Tibial nerve (tissue), 4 donors: ENCODE measurements at places on chromosomes 5 and 9. TPM values are rescaled to one million over a fixed set of nuclear protein-coding genes. Genes with fewer than 3 reads are reported as not detected.

DNA sequence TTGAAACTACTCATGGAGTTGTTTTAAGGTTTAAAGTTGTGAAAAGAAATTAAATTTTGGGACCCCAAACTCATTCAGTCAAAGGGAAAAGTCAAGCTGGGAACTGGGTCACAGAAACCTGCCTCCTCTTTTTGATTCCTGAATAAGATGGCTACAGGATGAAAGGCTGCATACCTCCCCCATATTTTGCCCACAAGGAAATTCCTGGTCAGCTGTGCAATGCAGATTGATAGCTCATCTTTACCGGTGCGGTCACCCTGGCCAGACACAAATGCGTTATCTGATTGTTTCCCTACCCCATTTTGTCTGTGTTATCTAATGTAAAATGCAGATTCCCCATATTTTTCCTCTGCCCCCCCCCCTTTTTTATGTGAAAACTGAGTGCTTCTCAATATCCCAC, 1.3 kb downstream of the HAVCR2 start:
- peak overlapping the region; percentile 64 for H3K27ac ChIP-seq
- DNase-seq: no peak
- no peaks in the 10 kb centered on the region for H3K27me3 ChIP-seq

DNA sequence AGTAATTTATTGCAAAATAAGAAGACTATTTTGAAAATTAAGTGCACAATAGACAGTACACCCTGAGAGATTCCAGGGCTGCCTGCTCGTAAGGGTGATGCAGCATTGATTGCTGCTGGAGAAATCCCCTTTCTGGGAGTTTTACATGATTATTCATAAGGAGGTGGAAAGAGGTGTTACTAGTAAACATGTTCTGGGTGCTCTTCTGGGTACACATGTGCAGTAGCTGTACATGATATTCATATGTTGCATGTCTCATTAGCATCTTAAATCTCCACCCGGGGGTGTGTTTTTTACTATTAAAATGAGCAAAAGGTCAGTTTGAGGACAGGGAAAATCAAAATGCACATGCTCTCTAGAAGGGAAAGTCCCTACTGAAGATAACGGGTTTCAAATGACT, 264.8 kb downstream of the CDK5RAP2 start:
- H3K4me1 ChIP-seq: no peaks in the 10 kb centered on the region
- no peaks in the 10 kb centered on the region for H3K36me3 ChIP-seq
- DNase-seq: no peak

GRCh38 chr9:77440057-77440456, 208.1 kb downstream of the GNA14 start:
- H3K27ac ChIP-seq: no peak overlapping the region
- H3K4me3 ChIP-seq: no peak overlapping the region
- H3K27me3 ChIP-seq: no peaks in the 10 kb centered on the region
- DNase-seq: no peak
- H3K36me3 ChIP-seq: no peaks in the 10 kb centered on the region

GRCh38 chr5:170920196-170920595, 58.4 kb downstream of the RANBP17 start:
- no peaks in the 10 kb centered on the region for H3K4me1 ChIP-seq
- no peaks in the 10 kb centered on the region for H3K36me3 ChIP-seq
- no peak overlapping the region for H3K4me3 ChIP-seq
- DNase-seq: no peak
- H3K27me3 ChIP-seq: no peaks in the 10 kb centered on the region

GRCh38 chr5:143045062-143045461, 274.9 kb downstream of the ARHGAP26 start:
- H3K36me3 ChIP-seq: peaks cover 17% of the 10 kb centered on the region
- peaks cover 8% of the 10 kb centered on the region for H3K4me1 ChIP-seq
- no peaks in the 10 kb centered on the region for H3K27me3 ChIP-seq
- no peak overlapping the region for H3K4me3 ChIP-seq
- no peak for DNase-seq

NME5 gene
- 2.7 TPM for total RNA-seq

SERF1A gene
- 18.8 TPM for total RNA-seq

CER1 gene
- not detected for total RNA-seq

PCDHB13 gene
- total RNA-seq: 8.2 TPM
